ENCODE measurements at places on chromosomes 11 and 22.

GRCh38 chr11:133955945-133956421 lies 785 bp downstream of the IGSF9B start:
- DNase-seq = no peak

DNA sequence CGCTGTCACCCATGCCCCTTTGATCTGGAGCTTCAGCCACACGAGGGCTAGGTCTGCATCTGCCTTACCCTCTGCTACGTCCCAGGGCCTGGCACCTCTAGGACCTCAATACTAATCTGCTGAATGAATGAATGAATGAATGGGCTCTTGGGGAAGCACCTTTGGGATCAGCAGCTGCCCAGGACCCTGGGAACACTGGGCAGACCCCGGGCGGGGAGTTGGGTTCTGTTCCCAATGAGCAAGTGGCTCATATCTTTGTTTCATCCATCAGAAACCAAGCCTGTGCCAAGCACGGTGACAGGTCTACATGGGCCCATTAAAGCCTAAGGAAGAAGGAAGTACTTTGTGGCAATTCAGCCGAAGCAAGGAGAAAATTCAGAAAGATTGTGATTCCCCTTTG lies 41.5 kb upstream of the SHISAL1 start:
- no peak for DNase-seq

DNA sequence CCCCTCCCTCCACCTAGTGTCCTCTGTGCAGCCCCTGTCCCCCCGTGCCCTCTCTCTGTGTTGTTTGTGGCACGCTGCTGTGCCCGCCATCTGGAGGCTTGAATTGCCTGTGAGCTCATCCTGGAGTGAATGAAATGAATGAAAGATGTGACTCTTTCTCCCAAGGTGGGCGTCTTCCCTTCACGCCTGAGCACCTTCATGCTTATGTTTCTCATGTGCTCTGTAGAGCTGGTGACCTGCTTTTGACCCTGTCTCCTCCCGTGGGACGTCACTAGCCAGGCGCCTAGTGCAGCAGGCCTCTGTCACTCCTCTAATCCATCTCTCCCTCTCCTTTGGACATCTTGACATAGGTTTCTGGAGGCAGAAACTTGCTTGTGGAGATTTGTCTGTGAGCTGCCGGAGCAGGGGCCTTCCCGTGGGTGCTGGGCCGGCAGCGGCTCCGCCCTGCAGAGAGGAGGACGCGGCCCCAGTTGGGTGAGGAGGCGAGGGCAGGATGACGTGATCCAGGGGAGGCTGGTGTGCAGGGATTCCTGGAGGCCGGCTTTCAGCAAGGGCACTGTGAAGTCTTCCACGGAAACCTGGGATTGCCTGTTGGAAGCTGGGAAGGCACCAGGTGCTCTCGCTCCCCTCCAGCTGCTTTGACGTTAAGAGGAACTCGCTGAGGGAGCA lies 40.6 kb downstream of the MUC6 start:
- no peak for DNase-seq

- no peak for DNase-seq
Measured at GRCh38 chr22:49724030-49724892, 103.4 kb downstream of the BRD1 start.

DNA sequence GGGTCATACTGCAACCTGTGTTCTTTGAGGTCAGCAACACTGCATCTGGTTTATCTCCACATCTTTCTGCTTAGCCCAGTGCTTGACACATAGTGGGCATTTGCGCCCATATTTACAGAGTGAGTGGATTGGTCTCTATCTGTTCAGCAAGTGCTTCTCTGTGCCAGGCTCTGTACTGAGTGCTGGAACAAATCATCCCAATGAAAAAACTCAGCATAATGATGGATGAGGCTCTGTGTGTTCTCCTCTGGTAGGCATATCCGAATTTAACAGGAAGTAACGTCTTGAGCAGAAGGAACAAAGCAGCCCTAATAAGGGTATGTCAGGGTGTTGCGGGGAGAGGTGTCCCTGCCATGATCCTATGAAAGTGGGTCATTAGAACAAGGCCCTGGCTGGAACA lies 46.0 kb downstream of the MCM5 start:
- DNase-seq = no peak

DNA sequence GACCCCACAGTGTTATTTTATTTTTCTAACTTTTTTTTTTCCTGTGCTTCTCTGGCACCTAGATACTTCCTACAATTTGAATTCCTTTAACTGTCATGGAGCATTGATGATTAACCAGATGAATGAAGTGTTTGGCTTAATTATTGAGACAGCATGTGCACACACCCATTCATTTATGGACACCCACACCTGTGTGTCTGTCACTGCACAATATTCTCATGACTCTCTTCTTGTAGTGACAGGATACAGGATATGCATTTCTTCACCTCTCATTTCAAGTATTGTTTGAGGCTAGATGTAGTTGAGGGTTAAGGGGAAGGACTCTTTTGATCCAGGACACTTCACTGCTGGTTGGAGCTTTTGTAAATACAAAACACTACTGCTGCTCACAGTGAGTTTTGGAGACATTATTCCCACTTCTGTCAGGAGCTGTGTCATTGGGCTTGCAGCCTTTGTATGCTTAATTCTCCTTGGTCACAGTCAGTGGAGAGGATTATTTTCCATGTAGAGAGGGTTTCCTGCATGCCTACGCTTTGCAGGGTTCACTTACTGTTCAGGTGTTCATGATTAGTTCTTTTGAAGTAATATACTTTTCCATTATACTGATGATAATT lies 33.5 kb downstream of the SPECC1L start:
- DNase-seq = no peak

DNA sequence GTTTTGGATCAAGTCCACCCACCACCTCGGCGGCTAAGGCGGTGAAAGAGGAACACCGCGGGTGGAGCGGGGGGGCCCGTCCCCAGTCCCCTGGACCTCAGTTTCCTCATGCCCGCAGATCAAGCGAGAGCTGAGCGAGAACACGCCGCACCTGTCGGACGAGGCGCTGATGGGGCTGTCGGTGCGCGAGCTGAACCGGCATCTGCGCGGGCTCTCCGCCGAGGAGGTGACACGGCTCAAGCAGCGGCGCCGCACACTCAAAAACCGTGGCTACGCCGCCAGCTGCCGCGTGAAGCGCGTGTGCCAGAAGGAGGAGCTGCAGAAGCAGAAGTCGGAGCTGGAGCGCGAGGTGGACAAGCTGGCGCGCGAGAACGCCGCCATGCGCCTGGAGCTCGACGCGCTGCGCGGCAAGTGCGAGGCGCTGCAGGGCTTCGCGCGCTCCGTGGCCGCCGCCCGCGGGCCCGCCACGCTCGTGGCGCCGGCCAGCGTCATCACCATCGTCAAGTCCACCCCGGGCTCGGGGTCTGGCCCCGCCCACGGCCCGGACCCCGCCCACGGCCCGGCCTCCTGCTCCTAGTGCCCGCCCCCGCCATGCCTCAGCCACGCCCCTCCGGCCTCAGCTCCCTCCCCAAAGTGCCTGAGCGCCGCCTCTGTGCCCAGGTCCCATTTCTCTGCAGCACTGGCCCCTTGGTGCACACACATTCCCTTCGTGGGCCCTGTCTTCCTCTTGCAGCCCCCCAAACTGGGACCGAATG lies 12.7 kb downstream of the MAFF start:
- DNase-seq = no peak

DNA sequence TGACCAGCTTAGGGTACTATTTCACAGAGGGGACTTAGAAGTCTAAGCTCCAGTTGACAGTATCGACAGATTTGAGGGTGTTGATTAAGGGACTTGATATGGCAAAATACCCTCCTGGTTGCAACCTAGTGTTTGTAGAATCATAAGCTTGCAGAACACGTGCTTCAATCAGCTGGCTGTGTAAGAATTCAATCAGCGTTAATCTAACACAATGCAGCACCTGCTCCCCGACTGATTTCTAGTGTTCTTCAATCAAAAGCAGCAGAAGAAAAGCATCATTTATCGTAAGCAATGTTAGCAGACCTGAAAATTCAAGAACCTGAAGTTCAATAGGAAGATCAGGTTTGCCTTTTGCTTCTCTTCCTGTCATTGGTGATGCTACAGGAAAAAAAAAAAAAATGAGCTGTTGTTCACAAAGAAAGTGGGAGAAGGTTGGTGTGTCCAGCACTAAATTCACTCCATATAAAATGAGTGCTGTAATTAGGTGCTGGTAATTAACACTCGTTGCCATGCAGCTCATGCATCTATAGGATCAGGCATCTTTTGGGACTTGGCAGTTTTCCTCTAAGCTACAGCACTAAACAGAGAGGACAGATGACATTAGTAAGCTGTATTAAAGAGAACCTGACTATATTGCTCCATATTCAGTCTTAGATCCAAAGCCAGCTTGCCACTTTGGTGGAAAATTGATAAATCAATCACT lies 840.3 kb downstream of the OPCML start:
- no peak for DNase-seq

GRCh38 chr11:487571-488021 lies 19.4 kb downstream of the RNH1 start:
- DNase-seq = no peak

DNA sequence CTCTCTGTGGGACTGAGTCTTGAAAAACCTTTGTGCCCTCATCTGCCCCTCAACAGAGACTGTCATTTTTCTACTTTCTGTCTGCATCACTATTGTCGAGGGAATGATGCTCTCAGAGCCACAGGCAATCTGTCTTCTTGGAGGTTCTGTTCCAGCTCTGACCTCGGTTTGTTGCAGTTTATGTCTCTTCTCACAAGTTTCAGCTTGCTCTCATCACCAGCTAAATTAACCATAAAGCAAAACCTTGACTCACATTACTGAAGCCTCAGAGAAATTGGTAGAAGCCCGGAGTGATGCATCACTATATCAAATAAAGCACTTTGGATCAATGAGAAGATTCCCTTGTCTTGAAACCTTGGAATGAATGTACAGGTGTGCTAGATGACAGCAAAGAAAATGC lies 60.6 kb upstream of the BLID start:
- no peak for DNase-seq

DNA sequence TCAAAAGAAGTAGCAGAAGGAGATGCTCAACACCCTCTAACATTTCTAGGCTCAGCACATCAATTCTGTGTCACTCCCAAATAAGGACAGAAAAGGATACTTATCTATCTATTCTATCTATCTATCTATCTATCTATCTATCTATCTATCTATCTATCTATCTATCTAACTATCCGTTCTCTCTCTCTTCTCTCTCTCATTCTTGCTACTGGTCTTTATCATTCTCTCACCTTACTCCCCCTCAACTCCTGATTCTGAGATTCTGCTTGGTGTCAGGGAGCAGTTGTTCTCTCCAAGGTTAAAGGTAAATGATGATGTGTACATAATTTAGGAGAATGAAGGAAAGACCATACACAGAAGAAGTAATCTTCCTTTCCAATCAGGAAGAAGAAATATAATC lies at the start of gene OR10G6:
Gene OR10G6, minus strand, starts transcription at position 43 of the 400 bp plus-strand sequence. Its CDS starts 0 bp downstream, at position 43.
- DNase-seq = no peak

DNA sequence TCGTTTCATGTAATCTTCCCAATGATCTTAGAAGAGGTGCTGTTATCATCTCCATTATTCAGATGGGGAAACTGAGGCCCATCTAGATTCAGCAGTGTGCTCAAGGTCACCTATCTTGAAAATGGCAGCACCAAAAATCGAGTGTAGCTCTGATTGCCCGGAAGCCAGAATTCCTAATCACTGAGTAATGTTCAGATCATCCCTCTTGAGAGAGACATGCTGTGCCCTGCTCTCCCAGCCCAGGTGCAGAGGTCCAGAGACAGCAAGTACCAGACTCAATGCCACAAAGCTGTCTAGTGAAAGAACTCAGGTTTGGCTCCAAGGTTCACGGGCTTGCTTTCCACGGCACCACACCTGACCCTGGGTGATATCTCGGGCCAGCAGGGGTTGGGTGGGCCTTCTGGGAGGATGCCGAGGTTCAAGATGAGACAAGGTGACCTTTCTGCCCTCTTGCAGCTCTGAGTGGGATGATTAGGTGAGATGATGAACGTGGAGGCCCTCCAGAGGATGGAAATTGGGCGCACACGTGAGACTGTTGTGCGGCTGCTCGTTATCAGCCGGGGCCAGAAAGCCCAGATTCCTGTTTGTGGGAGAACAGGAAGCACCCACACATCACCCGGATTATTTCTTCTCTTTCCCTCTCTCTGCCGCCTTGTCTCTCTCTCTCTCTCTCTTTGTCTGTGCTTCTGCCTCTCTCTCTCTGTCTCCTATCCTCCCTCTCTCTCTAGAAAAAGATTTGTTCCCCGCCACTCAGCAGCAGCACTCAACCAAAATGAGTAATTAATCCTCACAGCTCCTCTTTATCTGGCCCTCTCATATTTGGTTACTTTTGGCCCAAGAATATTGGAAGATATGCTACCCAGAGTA lies 19.0 kb upstream of the RASD2 start:
- no peak for DNase-seq

DNA sequence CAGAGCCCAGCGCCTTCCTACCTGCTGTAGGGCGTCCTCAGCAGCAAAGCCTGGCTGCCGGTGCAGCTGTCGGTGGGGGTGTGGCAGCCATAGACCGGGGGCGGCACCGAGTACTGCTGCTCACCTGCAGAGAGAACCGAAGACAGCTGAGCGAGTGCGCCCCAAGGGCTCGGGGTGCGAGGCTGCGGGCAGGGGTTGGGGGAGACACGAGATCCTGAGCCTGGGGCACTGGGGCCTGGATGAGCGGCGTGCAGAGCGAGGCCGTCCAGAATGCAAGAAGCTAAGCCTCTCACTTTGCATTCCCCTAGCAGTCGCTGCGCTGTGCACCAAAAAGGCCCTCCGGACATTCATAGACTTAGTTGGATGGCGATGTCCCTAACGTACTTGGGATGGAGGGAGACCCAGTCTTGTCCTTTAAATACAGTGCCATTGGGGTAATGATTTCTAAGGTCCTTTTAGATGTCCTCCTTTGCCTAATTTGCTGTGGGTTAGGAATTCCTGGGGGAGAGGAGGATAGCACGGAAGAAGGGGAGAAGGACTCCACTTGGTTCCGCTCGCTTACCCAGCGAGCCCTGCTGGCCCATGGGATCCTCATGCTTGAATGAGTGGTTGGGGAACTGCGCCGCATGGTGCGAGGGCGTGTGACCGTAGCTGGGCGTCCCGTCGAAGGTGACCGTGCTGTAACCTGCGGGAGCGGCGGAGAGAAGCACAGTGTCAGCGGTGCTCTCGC lies 7.2 kb downstream of the WT1 start:
- no peak for DNase-seq

DNA sequence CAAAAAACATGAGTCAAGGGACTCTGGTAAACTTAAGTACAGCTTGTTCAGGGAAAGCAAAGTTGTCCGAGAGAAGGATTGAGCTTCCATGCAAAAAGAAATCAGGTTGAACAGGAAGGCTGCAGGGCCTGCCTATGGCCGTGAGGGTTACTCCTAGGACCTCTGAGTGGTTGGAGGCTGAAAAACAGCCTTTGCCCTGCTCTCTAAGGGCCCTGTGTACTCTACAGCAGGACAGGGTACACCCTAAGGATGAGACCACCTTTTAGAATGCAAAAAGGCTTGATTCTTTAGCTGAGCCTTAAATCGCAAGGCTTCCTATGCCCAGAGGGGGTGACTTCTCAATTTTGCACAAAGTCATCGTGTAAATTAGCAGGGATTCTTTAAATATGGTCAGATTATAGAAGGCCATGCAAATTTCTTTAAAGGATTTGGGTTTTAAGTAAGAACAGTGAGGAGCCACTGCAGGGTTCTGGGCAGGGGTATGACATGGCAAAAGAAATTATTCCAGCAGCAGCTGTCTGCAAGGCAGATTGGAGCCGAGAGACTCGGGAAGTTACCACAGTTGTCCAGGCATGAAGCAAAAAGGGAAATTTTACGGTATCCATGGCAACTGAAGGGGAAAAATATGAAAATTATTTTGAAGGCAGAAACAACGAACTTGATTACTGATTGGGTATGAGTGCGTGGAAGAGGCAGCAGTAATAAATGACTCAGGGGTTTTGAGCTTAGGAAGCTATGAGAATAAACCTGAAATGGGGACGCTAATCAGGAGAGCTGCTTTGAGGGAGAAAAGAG lies 91.8 kb downstream of the FAM76B start:
- DNase-seq = no peak

All from NCI-H2081 treated with DMSO at 0.1 percent for 48 hours (cell line).